SK-N-SH (cell line): ENCODE measurements at places on chromosomes 3 and 15.

DNA sequence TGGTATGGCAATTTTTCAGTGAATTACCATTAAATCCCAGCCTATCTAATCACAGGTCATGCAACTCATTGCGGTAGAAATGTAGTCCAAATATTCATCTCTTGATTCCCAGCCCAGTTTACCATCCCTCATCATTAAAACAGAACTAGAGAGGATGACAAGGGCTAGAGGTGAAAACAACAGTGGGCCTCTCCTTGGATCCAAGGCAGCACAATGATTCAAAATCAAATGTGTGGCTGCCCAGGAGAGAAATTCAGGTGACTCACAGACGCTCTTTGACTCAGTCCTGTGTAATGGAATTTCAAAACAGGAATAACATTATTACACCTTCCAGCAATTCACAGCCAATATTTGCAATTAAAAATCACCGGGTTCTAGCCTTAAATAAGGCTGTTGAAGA lies 246.5 kb downstream of the TBL1XR1 start:
- no peak for DNase-seq

GRCh38 chr15:29522373-29523276 lies 253.0 kb upstream of the NSMCE3 start:
- DNase-seq = no peak

- no peak for DNase-seq
Observed at GRCh38 chr15:88979674-88980073, 66.5 kb upstream of the MFGE8 start.

DNA sequence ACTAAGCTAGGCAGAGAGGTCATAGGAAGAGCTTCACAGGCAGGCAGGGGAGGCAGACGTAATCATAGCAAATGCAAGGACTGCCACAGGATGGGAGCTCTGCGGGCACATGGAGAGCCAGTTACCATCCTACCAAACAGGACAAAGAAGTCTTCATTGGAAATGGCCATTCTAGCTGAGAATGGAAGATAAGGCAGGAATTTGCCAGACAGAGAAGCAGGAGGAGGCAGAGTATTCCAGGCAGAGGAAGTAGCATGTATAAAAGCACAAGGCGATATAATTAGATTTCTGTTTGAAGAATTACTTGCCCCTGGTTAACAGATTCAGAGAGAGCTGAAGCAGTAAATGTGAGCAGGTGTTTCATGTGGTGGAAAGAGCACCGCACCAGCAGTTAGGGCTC lies 3.5 kb upstream of the SEMA5B start:
- no peak for DNase-seq

DNA sequence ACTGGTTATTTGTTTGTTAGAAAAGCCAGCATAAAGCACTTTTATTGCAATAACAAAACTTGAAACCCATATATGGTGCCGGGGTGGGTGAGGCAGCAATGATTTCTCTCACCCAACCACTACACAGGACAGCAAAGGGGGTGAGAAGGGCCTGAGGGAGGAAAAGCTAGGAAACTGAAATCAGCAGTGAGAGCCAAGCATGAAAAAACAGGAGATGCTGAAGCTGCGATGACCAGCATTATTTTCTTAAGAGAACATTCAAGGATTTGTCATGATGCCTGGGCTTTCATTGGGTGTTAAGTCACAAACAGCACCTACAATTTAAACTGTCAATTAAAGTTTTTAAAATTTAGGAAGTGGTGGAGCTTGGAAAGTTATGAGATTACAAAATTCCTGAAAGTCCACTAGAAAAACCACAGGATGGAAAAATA lies 11.9 kb upstream of the TM4SF4 start:
- no peak for DNase-seq

- no peak for DNase-seq
Observed at GRCh38 chr15:89575656-89576416, 567 bp downstream of the TICRR start.

DNA sequence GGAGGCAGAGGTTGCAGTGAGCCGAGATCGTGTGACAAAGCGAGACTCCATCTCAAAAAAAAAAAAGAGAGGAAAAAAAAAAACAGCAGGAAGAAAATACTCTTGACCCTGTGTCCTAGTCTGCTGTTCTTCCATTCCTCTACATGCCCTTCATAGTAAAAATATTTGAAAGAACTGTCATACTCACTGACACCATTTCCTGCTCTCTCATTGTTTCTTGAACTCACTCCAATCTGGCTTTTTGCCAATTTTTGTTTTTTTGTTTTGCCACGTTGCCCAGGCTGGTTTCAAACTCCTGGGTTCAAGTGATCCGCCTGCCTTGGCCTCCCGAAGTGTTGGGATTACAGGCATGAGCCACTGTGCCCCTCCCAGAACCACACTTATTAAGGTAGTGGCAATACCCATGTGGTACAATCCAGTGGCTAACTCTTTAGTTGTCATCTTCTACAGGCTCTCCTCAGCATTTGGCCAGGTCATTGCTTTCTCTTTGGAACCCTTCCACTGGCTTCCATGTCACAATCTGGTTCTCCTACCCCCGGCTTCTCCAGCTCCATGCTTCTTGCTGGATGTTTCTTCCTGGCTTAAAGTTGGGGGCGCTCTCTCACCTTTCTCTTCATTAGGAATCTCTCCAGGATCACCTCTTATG lies 238.2 kb upstream of the C2CD4B start:
- DNase-seq = no peak
